ENCODE measurements at places on chromosomes 12 and 14.

GRCh38 chr12:29346769-29347421 is 34.1 kb downstream of the ERGIC2 start:
- no peak for DNase-seq

GRCh38 chr12:84357314-84357713 is 555.3 kb downstream of the SLC6A15 start:
- no peak for DNase-seq

DNA sequence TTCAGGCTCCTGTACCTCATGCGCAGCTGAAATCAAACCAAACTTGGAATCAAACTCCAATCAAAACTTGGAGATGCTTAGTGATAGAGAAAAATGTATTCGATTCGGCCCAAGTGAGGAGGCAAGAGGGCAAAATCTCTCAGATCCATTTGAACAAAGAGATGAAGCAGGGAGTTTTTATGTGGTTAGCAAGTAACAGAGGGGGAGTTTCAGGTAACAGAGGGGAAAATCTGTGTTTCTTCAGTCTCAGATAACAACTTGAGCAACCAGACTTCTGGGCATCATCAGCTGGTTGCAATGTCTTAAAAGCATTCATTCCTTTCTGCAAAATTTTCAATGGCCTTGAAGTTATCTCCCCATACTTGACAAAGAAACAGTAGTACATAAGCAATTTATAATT is 245.1 kb upstream of the AVPR1A start:
- no peak for DNase-seq

- no peak for DNase-seq
These were observed 27.0 kb downstream of the SLCO1C1 start for GRCh38 chr12:20722142-20722541.

DNA sequence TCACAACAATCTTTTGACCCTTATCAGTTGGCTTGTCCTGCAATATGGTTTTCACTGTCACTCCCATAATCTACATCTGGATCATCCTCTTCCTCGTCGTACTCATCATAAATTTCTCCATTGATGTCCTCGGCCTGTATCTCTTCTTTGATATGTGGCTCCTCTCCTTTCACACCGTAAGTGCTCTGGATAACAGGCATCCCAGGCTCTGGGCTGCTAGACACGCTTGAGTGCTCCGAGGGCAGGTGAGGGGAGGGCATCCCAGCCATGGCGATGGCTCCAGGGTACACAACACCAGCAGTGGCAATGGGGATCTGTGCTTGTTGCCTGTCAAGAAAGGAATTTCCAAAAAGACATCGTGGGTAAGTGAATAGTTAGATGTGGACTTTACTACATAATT is 415.3 kb downstream of the SOX5 start:
- DNase-seq, result no peak
